ENCODE measurements at places on chromosomes 6 and 20.

DNA sequence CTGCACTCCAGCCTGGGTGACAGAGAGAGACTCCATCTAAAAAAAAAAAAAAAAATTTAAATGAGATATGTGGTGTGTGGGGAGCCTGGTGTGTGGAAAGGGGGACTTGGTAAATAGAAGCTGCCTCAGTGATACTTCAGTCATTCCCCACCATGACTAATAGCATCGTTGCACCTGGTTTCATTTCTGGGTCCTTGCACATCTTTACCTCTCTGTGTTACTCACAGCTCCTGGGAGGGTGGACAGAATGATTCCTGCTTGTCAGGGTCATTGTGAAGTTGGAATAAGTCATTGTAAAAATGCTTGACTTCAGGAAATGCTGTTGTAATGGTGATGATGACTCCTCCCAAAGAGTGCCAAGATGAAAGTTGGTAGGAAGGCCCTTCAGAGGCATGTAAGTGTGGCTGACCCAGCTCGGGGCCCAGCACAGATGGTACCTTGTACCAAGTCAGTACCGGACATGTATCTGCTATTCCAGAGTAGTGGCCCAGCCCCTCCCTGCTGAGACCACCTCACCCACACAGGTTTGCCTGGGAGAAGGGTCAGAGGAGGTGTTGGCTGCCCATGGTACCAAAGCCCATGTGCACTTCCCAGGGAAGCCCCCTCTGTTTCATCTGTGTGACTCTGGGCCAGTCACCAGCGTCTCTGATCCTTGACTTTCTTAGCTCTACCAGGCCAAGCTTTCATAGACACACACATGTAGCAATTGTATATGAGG, 48.4 kb downstream of the PLAGL2 start:
- no peak for DNase-seq

GRCh38 chr6:42433409-42433808, 18.3 kb downstream of the TRERF1 start:
- no peak for DNase-seq

- no peak for DNase-seq
These were observed 9.1 kb upstream of the MAP1LC3A start for GRCh38 chr20:34549291-34549928.

- DNase-seq = no peak
These were observed 114.6 kb upstream of the HTR1E start for GRCh38 chr6:86822747-86823146.

GRCh38 chr20:8800089-8800488, 268.8 kb upstream of the PLCB4 start:
- DNase-seq = no peak

GRCh38 chr6:45877970-45878590, 137.6 kb downstream of the CLIC5 start:
- no peak for DNase-seq

DNA sequence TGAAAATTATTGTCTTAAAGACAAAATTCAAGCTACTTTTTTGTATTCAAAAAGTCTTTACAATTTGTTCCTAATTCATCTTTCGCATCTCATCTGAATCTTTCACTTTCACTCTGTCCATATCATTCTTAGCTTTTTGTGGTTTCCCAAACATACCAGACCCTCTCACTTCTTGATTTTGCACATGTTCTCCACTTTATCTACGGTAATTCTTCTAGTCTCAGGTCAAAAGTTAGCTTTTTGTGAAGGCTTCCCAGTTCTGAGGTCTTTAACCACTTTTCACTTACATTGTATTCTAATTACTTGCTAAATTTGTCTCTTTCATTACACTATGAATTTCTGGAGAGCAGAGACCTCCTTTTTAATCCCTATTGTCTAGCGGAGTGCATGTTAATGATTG, 34.6 kb upstream of the EPHA7 start:
- DNase-seq = no peak

GRCh38 chr6:160927416-160927815, 64.2 kb upstream of the MAP3K4 start:
- no peak for DNase-seq

DNA sequence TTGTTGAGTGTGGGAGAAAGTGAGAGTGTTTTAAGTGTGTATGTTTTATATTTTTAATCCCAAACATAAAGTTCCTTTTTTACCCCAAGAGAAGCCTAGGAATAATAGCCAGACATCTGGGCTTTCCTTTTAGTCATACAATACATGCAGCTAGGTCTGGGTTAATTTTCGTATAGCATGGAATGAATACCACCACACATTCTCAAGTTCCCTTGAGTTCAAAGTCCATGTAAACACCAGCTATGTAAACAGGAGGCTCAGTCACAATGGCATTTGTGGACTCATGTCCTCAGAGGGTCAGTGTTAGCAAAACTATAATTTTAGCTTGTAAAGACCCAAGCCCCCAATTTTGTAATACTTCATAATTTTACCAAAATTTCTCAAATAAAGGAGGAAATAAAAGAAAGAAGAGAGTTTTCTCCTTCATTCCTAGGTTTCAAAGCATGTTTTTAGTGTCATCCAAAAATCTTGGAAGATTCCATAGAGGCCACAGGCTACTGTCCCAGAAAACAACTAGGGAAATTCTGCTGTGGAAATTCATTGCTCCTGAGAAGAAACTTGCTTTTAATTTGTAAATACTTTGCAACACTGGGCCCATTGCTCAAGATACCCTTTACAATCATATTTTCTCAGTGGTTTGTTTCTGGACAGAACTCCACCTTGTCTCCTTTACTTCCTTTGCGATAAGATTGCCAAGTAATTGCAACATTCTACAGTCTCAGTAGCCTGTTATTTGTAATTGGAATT, 671.2 kb downstream of the COL12A1 start:
- DNase-seq = no peak

DNA sequence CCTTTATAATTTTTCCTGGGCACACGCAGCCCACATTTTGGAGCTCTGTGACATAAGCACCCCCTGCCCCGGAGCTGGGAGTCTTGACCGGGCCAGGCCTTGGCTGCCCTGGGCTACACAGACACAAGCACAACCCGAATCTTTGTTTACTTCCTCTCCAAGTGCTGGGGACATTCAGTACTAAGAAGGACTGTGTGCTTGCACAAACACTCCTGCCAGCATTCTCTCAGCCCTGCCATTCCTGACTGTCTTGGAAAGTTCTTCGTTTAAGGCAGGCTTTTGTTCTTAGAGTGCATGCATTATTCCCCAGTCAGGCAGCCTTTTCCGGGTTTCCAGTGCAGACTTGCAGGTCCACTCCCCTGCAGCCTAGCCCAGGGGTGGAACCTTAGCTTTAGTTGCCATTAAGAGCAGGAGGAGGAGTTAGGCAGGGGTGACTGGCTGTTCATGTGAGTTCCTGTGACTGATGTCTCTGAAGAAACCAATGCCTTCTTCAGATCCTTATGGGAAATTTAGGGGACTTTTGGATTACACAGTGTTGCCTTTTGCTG, 28.6 kb downstream of the FOXO3 start:
- DNase-seq = no peak

DNA sequence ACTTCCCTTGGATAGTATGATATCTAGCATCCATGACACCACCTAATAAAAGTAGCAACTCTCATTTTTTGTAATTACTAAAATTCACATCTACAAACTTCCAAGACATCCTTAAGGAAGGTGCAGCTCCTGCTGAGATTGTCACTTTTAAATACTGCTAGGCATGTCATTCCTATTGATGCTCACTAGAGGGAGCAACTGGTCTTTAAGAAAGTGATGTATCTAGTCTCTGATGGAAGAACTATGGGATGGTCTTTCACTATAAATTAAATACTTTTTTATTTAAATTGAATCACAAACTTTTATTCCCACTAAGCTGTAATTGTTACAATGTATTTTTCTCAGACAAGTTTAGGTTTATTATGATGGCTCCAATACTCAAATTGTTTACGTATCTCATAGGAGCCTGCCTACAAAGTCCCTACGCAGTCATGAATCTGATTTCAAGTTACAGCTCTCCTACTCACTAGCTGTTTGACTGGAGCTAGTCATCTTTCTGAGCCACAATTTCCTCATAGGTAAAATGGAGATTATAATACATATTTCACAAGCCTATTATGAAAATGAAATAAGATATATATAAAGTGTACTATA, 8.1 kb upstream of the TSPYL1 start:
- DNase-seq = no peak

DNA sequence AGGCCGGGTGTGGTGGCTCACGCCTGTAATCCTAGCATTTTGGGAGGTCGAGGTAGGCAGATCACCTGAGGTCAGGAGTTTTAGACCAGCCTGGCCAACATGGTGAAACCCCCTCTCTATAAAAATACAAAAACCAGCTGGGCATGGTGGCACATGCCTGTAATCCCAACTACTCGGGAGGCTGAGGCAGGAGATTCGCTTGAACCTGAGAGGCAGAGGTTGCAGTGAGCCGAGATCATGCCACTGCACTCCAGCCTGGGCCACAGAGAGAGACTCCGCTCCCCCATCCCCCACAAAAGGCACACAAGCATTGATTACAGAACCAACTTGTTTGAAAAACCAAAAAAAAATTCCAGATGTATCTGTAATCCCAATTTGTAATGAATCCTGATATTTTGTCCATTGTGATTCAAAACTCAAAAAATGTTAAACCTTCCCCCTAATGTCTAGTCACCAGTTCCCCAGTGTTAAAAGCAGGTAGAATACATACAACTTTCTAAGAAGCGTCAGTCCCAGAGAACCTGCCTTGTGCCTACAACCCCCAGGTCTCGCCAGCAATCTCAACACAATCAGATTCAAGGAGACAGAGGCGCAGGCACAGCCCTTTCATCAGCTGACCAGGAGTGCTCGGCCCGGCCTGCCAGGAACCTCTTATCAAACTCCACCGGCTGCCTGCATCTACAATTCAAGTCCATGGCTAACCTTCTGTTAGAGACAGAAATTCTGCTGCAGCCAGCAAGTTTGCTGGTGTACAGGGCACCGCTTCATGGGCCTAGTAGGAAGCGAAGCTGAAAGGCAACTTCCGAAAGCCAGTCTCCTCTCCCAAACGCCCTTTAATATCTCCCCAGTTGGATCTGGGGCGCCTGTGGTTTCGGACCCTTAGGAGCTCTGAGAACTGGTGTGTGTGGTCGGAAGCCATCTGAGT, 2.1 kb downstream of the EZR start:
- no peak for DNase-seq

- no peak for DNase-seq
These were observed 256.6 kb downstream of the C6orf118 start for GRCh38 chr6:165052561-165053480.

DNA sequence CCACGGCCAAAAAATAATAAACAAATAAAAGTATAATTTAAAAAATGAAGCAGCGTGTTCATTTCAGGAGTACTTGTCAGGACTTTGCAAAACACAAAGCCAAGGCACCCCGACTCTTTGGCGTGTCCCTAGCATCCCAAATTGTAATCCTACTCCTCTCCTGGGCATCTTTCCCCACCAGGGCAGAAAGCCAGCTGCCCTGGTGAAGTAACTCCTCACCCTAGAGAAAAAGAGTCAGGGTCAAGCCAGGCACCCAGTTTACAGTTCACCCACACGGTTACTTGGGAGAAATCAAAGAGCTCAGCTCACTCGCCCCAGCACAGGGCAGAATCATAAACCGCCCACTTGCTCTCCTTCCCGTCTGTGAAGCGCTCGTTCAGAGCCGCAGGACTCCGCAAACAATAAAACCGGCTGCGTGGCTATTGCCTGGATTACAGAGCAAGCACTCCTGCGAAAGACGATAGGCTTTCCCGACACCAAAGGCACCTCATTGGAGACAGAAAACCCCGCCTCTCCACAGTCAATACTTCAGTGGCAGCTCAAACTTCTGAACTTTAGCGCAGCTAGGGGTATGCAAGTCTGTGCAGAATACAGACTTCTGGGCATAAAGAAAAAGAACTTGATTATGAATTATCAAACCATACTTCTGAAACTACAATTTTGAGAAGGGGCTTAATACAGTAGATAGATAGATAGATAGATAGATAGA, 73.0 kb upstream of the NHSL1 start:
- DNase-seq = no peak
